Activated effector memory CD4-positive, alpha-beta T cell treated with anti-CD3 and anti-CD28 coated beads, Interleukin-2, amount 50 U/mL, for 16 hours (primary cell): ENCODE measurements at places on chromosomes 1 and 21.

DNA sequence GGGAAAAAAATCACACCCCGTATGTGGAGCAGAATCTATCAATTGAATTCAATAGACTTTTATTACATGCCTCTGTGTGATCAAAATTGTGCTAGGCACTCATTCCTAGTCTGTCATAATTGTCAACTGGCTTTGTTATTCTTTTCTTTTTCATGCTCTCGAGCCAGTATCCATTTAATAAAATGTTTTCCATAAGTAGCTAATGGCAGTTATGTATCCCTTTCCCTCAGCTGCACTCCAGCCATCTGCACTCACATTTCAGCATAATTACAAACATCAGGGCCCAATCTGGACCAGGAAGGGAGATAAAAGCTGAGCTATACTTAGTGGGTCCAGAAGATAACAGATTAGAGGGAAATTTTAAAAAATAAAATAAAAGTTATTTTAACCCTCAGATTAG, 15.9 kb downstream of the RGS5 start:
- DNase-seq, result no peak

- DNase-seq, result peak; percentile 54
These were observed 21.0 kb downstream of the SLC27A3 start for GRCh38 chr1:153795934-153796785.

- peak; percentile 79 for DNase-seq
These were observed 154.1 kb downstream of the TGFBR3 start for GRCh38 chr1:91731815-91732214.

DNA sequence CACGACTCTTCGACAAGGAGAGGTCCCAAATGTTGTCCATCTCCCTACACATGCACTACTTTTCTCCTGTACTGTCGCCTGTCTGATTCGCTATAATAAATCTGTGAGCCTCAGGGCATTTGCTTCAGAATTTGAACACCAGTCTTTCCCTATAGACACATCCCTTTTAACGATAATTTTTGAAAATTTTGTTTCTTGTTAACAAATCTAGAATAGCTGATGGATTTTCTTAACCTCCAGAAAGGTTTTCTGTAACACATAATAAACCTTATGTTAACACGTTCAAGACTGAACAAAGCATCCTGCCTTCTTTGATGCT, 704 bp downstream of the CAPZA1 start:
- DNase-seq, result no peak

GRCh38 chr1:31426249-31426922, 13.4 kb downstream of the SERINC2 start:
- DNase-seq, result no peak

DNA sequence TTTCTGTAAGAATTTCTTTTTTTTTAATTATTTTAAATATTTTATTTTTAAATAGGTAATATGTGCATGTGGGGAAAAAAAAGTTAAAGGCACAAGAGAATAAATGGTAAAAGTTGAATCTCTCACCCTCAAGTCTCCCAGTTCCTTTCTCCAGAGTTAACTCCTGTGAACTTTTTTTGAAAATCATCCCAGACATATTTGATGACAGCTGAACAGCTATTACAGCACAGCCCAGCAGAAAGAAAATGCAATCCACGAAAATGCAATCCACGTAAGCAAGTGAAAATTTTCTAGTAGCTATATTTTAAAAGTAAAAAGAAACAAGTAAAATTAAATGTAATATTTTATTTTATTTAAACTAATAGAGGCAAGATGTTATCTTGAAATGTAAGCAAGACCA, 310.0 kb upstream of the RUNX1 start:
- no peak for DNase-seq

DNA sequence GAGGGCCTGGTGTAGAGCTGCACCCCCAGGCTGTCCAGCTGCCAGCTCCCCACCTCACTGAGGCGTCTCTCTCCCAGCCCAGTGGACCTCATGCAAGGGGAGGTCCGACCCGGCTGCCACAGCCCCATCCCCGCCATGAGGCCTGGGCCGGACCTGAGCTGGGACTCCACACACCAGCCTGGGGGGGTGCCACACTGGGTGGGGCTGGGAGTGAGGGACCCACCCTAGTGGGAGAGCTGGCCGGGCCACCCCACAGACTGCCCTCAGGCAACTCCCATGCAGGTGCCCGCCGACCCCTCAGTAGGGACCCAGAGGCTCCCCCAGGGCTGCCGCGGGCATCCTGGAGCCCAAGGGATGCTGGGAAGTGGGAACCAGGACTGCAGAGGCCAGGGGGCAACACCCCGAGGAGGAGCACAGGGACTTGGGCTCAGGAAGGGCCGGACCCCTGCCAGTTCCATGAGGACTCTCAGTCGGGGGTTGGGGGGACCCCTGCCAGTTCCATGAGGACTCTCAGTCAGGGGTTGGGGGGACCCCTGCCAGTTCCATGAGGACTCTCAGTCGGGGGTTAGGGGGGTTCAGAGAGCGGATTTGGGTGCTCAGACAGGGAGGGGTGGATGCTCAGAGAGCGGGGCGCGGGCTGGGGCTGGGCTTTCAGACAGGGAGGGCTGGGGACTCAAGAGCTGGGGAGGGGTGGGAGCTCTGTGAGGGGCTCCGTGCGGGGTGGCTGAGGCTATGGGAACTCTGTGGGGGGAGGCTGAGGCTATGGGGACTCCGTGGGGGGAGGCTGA, 1.2 kb upstream of the RNF223 start:
- peak; percentile 62 for DNase-seq

- DNase-seq, result no peak
These were observed 86.2 kb downstream of the UBR4 start for GRCh38 chr1:19123837-19124236.

DNA sequence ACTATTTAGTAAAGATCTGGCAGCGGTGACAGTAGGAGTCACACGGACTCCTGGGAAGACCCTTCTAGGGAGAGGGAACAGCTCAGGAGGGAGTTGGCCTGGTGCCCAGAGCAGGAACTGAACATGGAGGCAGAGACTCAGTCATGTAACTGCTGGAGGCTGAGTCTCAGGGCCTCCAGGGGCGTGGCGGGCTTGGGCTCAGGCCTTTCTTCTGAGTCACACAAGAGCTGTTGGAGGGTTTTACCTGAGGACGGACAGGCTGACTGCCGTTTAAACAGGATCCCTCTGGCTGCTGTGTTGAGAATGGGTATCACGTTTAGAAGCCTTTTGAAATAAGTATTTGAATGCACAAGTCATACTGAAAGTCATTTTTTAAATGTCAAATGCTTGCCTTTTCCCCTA, 7.2 kb upstream of the ETS2 start:
- DNase-seq, result no peak

DNA sequence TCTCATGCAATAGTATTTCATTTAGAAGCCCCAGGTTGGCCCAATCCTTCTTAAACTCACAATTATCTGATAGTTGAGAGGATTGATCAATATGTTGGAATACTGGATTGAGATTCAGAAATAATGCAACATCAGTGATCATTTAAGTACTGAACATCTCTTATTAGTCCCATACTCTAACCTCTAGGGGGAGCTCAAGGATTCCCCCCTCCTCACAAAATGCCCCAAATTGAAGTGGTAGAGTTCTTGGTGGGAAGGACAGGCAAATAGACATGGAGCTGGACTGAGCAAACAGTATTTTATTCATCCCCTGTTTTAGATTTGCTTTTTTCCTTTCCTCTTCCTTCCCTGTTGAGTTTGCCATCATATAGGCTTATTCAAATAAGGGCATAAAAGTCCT, 62.8 kb downstream of the NGF start:
- DNase-seq, result no peak

DNA sequence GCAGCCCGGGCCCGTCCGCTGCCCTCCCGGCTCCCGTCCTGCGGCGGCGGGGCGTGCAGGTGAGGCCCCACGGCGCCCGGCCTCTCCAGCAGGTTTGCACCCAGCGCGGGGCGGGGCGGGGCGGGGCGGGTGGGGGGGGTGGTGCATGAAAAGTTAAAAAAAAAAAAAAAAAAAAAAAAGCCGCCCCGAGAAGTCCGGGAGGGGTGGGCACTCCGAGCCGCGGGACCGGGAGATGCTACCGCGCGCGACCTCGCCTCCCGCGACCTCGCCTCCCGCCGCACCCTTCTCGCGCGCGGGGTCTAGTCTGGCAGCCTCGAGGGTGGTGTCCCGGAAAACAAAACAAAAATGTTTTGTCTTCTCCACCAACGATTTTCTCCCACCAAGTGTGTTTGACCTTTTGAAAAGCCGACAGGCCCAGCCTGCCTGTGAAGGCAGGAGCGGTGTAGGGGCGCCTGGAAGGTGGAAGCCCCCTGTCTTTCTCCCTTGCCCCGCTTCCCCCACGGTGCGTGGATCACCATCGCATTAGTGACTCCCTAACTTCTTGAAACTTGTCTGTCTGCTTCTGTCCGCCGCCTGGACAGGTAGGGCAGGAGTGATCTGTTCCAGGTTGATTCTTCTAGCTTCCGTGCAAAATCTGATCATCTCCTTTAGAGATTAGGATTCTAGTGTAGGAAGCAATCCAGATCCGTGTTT, 569 bp downstream of the RCAN3 start:
- DNase-seq, result peak; percentile 78
